ENCODE measurements at places on chromosomes 7 and 10.
A peak's percentile ranks its signal among the peaks of the same experiment; 100 is the strongest.

GRCh38 chr10:48199580-48200377 is 74.7 kb downstream of the FRMPD2 start:
- DNase-seq, result peak; percentile 64

DNA sequence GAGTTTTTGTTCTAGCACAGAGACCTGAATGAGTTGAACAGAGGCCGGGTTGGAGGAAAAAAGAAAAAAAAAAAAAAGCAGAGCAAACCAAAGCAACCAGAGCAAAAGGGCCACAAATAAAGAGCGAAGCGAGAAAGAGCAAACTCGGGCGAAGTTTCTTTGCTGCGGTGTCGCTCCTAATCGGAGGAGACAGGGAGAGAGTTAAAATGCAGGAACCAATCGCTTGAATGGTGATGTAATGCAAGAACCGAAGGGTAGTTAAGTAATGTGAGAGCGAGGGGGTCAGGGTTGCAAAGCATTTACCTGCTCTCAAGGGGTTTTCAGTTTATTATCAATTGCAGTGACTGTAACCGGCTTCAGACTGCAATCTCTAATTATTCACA is 271.7 kb downstream of the TRIL start:
- peak; percentile 88 for DNase-seq

DNA sequence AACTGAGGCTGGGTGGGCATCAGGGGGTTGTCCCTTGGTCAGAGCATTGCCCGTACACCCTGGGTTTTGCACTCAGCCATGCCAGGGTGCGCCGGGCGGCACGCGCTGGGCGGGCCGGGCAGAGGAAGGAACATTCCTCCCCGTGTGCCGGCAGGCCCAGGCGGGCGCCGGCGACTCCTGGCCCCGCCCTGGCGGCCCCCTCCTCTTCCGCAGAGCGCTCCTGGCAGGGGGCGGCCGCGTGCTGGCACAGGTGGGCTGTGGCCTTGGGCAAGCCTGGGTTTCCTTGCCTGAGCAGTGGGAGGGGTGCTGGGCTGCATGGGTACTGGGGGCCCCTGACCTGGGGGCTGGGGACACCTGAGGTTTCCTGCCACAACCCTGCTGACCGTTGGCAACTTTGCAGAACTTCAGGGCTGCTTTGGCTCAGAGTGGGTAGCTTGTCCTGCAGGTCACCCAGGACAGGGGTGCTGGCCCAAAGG is 3.9 kb downstream of the LFNG start:
- no peak for DNase-seq

GRCh38 chr7:27619492-27619891 is 43.2 kb downstream of the HIBADH start:
- DNase-seq, result no peak

DNA sequence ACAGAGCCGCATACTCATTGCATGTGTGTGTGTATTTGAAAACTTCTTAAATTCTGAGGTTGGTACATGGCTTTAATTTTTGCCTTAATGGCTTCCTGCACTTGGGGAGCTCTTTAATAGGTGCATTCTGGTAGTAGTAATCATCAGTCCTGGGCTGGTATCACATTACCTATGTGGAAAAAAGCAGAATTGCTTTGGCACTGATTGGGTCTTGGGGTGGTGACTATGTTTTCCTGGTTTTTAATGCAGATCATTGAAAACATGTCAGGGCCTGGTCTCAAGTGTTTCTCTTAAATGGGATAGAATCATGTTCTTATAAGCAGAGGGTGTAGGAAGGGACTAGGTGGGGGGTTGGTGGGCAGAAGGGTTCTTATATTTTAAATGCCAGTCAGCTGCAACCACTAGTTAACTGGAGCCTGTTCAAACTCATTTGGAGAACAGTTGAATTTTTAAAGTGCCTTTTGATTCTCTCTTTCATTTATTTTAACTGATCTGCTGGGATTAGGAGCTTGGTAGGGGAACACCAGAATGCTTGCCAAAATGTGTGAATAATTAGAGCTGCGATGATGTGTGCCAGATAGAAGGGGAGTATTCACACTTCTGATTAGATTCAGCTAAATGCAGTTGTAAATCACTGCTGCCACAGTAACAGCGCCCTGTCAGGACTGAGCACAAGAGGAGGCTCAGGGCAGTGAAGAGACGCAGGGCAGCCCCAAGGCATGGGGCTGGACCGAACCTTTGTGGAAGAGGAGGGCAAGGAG is 633.5 kb upstream of the GALNT17 start:
- DNase-seq, result peak; percentile 18

Measured in fibroblast of lung (primary cell).